Mammary epithelial cell (primary cell): ENCODE measurements at places on chromosomes 4 and X.

DNA sequence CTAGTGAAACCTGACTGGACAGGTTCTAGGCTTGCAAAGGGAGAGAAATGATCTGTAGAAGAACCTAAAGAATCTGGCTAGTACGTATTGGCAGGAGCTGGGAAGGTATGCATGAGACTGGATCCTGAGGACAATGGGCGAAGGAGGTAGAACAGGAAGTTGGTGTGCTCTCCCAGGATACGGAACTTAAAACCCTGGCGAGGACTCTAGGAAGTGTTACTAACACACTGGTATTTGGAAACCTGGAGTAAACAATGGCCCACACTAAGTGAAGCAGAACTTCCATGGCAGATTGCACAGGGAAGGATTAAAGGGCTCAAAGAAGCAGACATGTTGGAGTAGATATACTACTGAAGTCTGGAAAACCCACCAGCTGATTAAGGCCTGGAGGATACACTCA lies 9.1 kb downstream of the SYN1 start:
- no peak for DNase-seq

DNA sequence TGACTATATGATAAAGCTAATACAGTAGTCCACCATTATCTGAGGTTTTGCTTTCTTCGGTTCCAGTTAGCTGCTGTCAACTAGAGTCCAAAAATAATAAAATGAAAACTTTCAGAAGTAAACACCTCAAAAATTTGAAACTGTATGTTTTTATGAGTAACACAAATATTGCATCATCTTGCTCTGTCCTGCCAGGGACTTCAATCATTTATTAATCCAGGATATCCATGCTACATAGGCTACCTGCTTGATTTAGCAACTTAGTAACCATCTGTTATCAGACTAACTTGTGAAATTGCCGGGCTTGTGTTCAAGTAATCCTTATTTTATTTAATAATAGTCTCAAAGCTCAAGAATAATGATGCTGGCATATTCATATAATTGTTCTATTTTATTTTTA lies 1537.8 kb upstream of the PABPC4L start:
- no peak for DNase-seq

GRCh38 chr4:185246453-185246852 lies 37.1 kb downstream of the SNX25 start:
- no peak for DNase-seq

GRCh38 chrX:148713981-148714380 lies 213.6 kb downstream of the AFF2 start:
- DNase-seq: no peak

- DNase-seq: no peak
These were observed 60.1 kb downstream of the APBB2 start for GRCh38 chr4:41154010-41154813.

DNA sequence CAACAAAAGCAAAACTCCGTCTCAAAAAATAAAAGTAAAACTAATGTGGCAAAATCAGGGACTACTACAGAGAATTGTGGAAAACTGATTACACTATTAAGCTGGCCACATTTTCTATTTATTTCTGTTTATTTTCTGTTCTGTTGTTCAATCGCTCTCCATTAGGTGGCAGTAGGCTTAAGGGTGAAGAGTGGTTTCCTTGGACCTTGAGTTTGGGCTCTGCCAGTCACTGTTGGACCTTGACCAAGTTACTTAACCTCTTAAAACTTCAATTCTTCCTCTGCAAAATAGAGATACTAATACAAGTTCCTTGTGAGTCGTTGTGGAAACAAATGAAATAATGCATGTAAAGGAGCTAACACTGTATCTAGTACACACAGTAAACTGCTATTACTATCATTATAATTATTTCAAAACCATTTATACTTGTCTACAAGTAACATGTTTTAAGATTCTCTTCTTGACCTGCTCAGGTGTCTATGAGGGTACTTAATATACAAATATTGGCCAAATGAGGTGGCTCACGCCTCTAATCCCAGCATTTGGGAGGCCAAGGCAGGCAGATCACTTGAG lies 15.2 kb downstream of the HSD17B11 start:
- peak; percentile 42 for DNase-seq
